ENCODE measurements at places on chromosomes 2 and 18.

DNA sequence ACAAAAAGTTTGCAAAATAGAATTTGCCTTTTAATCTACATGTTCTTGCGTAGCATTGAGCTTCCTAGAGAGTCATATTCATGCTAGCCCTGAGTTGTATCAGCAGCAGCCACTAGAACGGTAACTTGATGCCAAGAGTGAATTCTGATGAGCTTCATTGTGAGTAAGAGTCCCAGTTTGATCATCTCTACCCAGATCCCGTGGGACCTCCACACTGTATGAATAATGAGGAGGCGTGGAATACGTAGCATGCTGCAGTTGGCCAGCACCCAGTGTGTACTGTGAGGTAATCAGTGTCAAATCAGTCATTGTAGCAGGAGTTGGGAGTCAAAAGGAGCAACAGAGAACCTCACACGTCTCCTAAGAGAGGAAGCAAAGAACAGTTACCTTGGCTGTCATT lies 197.9 kb downstream of the NEDD4L start:
- DNase-seq: no peak

DNA sequence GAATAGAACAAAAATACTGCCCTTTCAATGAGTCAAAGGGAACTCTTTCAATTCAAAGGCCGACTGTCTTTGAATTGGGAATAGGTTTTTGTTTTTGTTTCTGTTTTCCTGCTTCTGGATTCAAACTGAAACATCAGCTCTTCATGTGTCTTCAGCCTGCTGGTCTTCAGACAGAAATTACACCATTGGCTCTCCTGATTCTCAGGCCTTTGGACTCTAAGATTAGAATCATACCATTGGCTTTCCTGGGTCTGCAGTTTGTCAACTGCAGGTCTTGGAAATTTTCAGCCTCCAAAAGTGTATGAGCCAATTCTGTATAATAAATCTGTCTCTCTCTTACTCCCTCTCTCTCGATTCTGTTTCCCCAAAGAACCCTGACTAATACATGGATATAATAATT lies 31.1 kb downstream of the CTLA4 start:
- DNase-seq: no peak

DNA sequence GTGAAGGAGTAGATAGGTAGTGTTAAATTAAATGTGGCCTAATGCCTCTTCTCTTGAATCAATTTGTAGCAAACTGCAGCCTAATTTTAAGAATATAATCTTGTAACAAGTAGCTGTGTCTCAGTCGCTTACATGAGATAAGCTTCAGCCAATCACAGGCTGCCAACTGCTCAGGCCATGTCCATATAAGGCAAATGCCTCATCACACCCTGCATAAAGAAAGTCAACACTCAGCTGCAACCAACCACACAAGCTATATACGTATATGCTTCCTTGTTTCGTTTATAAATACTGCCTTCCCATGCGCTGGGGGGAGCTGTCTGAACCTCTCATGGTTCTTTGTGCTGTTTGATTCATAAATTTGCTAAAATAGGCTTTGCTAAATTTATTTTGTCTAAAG lies 476.3 kb downstream of the TRIB2 start:
- no peak for DNase-seq

GRCh38 chr2:238256594-238257104 lies 16.8 kb upstream of the HES6 start:
- peak; percentile 21 for DNase-seq

DNA sequence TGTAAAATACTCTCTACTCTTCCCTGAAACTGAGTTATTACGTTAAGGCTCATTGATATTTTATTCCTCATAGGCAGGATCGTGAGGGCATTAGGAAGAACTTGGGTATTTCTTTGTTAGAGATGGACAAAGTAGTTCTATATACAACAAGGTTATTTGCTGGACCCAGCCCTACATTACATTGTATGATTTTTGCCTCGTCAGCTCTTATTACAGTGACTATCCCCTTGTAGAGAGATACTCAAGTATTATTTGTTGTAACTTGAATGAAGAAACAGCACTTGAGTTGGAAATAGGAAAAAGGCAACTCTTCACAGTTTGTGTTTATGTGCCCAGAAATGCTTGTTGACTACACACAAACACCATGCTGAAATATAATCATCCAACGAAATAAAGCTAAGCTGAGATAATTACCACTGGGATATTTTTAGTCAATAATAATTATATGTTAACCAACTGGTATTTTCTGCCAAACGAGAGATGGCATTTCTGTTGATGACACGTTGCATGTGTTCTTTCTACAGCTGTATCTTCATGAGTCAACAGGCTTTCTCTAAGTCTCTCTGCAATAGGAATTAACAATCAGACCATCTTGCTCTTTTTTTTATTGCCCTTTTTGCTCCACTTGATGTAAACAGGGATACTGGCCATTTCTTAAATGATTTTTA lies 947.6 kb downstream of the DPP10 start:
- no peak for DNase-seq

GRCh38 chr2:99729104-99730025 lies 239.5 kb upstream of the REV1 start:
- DNase-seq: no peak

DNA sequence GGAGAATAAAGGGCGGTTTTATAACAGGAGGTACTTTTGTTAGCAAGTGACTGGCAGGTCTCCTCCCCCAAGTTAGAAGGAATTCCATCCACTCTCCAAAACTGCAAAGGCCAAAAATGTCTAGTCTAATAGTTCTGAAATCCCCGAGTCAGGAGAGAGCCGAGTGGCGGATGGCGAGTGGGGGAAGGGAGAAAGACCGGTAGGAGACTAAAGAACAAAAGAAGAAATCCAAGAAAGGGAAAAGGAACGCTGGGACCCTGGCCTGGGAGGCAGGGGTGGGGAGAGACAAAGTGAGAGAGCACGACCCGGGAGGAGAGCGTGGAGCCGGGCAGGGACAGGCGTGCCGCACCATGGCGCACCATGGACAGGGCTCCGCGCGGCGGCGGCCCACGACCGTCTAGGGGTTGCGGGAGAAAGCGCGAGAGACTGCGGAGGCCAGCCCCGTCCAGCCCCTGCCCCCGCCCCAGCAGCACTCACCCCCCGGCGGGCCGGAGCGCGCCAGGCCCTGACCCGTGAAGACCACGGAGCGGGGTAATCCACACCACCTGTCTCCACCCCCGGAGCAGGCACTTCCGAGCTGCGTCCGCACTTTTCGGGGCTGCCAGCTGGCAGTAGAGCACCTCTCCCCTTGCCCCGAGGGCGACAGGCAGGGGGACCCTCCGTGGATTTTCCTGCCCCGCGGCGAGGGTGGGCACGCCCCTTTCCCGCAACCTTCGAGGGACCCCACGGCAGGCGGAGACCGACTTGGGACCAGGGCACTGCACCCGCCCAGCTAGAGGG lies 1.6 kb downstream of the CDH2 start:
- no peak for DNase-seq

DNA sequence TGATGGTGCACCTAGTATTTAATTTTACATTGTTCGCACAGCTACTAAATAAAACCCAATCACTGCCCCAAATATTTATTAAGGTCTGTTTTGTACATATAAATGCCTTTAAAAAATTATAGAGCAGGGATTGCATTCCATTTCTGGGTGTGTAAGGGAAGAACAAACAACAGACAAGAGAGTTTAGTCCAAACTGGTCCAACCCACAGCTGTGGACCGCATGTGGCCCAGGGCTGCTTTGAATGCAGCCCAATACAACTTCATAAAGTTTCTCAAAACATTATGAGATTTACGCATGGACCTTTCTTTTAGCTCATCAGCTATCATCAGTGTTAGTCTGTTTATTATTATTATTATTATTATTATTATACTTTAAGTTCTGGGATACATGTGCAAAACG lies 114.8 kb upstream of the LRATD1 start:
- DNase-seq: no peak

- DNase-seq: no peak
These were observed 52.8 kb downstream of the GAD1 start for GRCh38 chr2:170869461-170869860.

GRCh38 chr2:31038385-31038784 lies 99.9 kb downstream of the GALNT14 start:
- no peak for DNase-seq

- no peak for DNase-seq
These were observed 123.8 kb downstream of the SPTBN1 start for GRCh38 chr2:54579682-54580620.

GRCh38 chr18:58653814-58654509 lies 17.3 kb upstream of the MALT1 start:
- DNase-seq: no peak

DNA sequence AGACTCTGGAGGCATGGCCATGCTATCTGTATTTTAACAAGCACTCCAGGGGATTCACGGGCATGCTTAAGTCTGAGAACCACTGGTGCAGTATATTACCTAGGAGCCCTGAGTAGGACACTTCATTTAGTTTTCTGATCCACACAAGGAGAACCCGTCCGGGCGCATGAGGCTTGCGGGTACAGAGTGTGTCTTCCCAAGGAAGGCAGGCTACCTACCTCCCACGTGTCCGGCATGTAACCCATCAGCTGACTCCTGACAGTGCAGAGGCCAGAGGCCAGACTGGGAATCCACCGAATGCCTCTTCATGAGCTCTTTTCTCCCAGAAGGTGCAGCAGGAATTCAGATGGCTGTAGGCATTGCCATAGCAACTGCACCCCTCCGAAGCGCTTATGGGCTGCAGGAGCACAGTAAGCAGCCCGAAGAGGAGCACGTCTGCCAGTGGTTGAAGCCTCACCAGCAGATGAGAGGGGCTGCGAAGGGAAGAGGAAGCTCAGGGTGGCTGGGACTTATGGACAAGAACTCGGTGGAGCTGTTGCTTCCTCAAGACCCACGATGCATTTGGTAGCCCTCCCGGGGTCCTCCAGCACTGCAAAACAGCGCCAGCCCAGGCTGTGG lies 33.8 kb upstream of the DNMT3A start:
- no peak for DNase-seq

DNA sequence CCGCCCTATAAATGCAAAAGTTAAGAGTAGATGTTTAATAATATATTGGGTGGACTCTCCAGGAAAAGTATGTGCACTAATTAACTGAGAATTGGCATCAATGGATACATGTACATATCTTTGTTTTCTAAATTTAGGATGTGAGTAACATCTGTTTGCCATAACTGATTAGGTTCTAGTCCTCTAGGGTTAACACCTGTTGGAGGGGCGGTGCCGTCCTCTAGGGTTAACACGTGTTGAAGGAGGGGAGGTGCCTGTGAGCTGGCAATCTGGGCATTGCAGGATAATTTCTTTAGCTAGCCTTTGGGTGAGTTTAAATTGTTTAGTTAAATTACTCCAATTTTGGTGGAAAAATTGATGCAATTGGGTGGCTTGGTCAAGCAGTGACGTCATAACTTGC lies 30.9 kb downstream of the HTR2B start:
- no peak for DNase-seq

GRCh38 chr2:53969968-53970723 lies 647 bp downstream of the PSME4 start:
- DNase-seq: no peak

DNA sequence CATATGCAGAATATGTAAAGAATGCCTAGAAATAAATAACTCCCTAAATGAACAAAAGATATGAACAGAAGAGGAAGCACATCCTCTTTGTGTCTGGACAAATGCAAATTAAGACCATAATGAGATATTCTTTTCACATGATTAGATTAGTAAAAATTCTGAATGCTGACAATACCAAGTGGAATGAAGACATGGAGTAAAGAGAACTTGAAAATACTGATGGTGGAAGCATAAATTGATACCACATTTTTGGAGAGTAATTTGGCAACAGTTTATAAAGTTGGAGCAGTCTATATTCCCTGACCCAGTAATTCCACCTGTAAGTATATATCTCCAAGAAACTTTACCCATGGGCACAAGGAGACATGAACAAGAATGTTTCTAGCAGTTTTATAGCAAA lies 130.0 kb downstream of the CAPN13 start:
- DNase-seq: no peak

- DNase-seq: no peak
These were observed 61.9 kb upstream of the PXDN start for GRCh38 chr2:1806254-1806653.

DNA sequence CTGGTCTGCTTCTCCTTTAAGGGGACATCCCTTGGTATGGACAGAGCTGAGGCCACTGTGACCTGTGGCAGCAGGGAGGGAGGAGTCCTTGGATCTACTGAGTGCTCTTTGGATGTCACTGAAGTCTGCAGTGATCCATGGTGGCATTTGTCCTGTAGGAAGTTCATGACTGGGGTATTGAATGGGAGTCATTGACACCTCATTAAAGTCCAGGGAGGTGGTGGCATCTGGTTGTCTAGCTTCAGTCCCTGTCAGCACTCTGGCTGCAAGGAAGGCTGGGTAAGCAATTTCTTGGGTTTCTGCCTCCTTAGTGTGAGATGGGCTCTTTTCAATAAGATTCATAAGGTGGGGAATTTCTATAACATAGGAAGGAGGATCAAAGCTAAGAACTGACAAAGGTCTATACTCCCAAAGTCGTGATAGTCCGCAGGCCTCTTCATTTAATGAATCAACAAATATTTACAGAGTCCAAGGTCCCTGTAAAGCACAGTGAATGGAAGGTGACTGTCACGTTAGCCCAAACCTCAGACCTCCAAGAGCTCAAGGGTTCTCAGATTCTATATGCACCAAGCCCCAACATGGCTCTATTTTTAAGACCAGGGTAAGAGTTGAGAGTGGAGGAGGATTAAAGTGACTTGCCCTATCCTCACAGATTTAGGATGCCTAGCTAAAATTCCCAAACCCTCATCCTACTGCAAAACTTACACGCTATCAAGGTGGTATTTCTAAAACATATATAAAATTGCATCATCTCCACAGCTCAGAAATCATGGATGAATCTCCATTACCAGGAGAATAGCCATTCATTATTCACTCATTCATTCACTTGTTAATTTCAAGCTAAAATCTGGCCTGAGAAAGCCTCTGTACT lies 40.2 kb downstream of the THNSL2 start:
- DNase-seq: no peak

DNA sequence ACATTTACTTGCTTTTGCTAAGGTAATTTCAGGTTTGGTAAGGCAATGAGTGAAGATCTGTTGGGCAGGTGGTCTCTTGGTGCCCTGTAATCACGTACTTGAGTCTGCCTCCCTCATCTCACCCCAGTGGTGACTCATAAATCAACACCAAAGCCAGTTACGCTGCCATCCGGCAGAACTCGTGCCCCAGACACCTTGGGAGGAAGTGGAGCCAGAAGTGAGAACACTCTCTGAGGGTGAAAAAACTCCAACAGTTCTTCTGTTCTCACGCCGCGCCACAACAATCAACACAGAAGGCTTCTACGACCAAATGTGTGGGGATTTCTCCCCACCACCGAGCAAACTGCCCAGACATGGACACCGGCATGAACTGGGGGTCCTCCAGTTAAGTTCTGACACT lies 206.2 kb downstream of the ARL4C start:
- no peak for DNase-seq

DNA sequence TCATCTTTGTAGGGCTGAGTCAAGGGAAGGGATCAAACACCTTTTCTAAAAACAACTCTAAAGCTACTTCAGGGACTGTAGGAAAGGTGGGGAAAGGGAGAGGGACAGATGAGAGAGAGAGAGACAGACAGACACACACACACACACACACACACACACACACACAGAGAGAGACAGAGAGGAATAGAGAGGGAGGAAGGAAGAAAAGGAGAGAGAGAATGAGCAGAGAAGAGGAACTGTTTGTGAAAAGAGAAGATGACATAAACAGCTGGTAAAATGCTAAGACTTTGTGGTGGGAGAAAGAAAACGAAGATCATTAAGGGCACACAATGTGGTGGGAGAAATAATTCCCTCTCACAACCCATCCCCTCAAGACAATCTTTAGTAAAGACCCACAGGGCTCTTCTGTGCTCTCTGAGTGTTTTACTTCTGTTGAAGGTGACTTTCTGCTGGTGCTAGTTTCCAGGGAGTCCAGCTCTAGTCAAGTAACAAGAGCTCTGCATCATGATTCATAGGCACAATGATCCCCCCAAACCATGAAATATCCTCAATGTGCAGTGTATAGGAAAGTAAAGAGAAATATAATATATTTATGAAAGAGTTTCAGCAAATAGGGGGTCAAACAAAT lies 77.2 kb upstream of the STK17B start:
- DNase-seq: no peak

Data from stimulated activated CD8-positive, alpha-beta memory T cell treated with anti-CD3 and anti-CD28 coated beads, Interleukin-15, amount 100 ng/mL, for 24 hours (primary cell).